ENCODE measurements at places on chromosomes 13 and 19. TPM values are rescaled to one million over a fixed set of nuclear protein-coding genes. Genes with fewer than 3 reads are reported as not detected.

The C19orf85 gene
- not detected for total RNA-seq

The VSTM2B gene
- not detected for total RNA-seq

The ZNF614 gene
- 9.4 TPM for total RNA-seq

The ZNF471 gene
- total RNA-seq: 4.7 TPM

The ZNF177 gene
- 0.72 TPM for total RNA-seq

The KCNN4 gene
- 6.5 TPM for total RNA-seq
